ENCODE measurements at places on chromosomes 16 and 17. TPM values are rescaled to one million over a fixed set of nuclear protein-coding genes. Genes with fewer than 3 reads are reported as not detected.

DNA sequence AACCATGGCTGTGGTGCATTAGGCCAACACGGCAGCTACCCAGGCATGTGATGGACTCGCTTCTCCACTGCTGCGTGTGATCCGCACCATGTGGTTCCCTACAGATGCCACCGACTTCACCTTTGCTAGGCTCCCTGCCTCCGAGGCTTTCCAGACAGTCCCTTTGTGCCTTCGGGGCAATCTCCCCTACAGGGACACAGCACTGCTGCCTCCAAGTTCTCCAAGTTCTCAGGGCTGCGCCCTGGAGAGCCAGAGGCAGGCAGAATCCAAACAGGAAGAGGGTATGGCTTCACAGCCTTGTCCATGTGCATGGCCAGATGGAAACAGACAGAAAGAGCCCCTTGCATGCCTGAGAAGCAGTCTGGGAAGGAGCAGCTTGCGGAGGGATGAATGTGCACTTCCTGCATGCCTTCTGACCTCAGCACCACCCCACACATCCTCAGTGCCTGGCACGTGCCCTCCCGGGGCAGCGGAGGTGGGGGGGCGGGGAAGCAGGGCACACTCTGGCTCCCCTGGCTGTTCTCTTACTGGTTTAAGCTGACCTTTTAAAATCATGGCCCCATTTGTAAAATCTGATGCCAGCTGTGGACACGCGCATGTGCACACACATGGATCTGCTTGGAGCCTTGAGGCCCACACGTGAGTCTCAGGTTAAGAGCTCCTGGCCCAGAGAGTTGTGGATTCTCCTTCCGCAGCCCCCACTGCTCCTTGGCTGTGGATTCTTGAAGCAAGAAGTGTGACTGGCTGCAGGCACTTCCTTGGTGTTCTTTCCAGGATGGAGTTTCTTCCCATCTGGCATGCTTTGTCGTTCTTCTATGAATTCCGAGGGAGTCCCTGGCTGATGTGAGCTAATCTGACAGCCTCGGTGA, 55.3 kb upstream of the MTSS2 start:
- DNase-seq = no peak

GRCh38 chr17:62110923-62111484, 45.9 kb upstream of the MED13 start:
- no peak for DNase-seq

DNA sequence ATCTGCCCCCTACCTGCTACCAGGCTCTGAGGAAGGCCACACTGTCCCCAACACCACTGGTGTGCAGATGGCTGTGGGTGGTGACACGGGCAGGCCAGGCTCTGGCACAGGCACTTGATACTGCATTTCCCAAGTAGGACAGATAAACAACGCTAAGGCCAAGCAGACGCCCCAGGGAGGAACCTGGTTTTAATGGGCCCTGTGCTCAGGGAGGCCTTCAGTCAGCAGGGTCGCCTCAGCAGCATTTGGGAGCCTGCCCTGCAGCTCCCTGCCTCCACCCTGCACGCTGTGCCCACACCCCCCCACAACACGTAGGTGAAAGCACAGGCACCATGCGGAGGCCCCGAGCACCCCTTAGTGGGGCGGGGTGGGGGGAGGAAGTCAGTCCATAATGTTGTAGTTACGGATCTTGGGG, 3.3 kb upstream of the FASN start:
- peak; percentile 85 for DNase-seq

- DNase-seq = peak; percentile 97
Measured at GRCh38 chr17:35242805-35243560, at the start of gene SLFN5. TSS of gene SLFN5 (plus strand) at chr17:35243072. CDS start at chr17:35258691, 15,619 bp downstream.

GRCh38 chr16:69327585-69328310, 2.6 kb downstream of the PDF start:
- DNase-seq = no peak

GRCh38 chr17:11245187-11245586, 4.2 kb downstream of the SHISA6 start:
- DNase-seq = no peak

- DNase-seq = no peak
Measured at GRCh38 chr16:84461029-84461412, 43.4 kb downstream of the MEAK7 start.

DNA sequence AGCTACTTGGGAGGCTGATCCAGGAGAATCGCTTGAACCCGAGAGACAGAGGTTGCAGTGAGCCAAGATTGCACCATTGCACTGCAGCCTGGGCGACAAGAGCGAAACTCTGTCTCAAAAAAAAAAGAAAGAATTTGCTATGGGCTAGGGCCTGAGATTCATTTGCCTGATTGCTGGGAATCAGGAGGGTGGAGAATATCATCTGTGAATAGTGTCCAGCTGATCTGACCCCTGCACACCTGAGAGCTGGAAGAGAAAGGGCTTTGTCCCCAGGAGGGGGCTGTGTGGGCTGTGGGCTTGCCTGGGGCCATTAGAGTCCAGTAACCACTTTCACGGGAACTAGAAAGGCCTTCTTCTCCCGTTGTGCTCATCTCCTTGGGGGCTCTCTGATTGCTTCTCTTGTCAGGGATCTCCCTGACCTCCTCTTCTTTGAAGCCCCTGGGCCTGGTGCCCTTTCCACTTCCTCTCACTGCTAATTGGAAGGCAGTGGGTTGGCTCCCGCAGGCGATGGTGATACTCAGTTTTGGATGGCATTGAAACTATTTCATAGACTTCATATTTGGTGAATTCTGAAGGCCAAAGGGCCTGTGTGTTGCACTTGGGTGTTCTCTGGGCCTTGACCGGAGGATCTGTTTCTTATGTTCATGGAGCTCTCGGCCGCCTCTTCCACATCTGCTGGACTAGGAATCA, 66.1 kb upstream of the NFAT5 start:
- DNase-seq = no peak

GRCh38 chr17:82440991-82441627, 9.4 kb downstream of the CYBC1 start:
- DNase-seq = no peak

GRCh38 chr17:3723188-3723555, 531 bp upstream of the HASPIN start:
- no peak for DNase-seq

DNA sequence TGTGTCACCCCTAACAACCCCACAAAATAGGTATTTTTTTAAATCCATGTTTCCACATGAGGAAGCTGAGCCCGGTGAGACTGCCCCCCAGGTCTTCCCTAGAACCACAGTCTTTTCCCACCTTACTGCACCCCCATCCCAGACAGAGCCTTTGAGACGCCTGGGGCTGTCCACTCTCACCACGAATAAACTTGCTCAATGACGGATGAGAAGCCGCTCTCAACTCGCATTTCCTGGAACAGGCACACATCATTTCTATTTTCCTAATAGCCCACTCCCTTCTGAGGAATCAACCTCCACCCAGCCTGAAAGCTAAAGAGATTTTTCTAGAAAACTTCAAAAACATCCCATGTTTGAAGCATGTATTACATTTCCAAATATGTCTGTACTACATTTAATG, 14.1 kb upstream of the CDRT4 start:
- DNase-seq = no peak

Gene FGF11
- total RNA-seq = 1.2 TPM

Gene NAE1
- 57.0 TPM for total RNA-seq

Measured in gastrocnemius medialis (tissue), 4 donors.